ENCODE measurements at places on chromosomes 1 and 21. TPM values are rescaled to one million over a fixed set of nuclear protein-coding genes. Genes with fewer than 3 reads are reported as not detected.

DNA sequence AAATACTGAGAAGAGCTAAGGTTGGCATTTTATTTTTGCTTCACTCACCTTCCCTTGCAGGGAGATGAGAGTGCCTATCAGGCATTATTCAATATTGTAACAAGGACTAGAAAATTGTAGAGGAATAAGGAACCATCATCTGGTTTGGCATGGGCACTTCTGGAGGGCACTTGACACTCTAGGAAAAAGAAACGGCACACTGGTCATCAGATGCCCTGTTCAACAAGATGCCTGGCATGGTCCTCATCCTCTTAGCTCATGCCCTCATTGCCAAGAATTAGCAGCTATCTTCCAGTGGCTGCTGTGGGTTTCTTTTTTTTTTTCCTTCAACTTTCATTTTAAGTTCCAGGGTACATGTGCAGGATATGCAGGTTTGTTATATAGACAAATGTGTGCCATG lies 95.1 kb upstream of the ESRRG start:
- no peak for DNase-seq

DNA sequence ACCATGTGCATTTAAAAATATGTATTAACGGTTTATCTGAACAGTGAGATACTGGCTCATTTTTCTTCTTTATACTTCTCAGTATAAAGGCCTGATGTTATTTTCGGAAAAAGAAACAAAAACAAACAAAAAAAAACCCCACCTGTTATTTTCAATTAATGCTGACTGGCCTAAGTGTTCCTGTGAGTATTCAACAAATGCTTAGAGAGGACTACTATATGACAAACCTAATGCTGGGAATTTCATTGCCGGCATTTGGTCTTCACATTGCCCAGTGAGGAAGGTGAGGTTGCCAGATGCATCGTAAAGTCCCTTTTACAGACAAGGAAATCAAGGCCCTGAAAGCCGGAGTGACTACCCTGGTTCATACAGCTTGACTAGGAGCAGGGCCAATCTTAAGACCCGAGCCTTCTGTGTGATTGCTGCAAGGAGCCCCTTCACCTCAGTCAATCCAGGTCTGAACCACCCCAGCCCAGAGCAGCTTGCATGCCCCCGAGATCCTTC lies 599 bp downstream of the MRPL24 start:
- DNase-seq = no peak

DNA sequence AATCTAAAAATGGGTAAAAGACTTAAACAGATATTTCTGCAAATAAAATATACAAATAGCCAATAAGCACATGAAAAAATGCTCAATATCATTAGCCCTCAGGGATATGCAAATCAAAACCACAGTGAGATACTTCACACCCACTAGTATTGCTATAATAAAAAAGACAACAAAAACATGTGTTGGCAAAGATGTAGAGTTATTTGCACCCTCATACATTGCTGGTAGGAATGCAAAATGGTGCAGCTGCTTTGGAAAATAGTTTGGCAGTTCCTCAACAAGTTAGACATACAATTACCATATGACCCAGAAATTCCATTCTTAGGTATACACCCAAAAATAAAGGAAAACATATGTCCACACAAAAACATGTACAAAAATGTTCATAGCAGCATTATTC lies 30.2 kb downstream of the ZZZ3 start:
- DNase-seq = no peak

GRCh38 chr21:36551731-36552433 lies 72.0 kb upstream of the CLDN14 start:
- no peak for DNase-seq

- peak; percentile 33 for DNase-seq
Measured at GRCh38 chr1:184296466-184297243, 90.2 kb upstream of the C1orf21 start.

- no peak for DNase-seq
Measured at GRCh38 chr1:182974506-182975191, 21.7 kb upstream of the SHCBP1L start.

Gene FCN3
- 0.47 TPM for total RNA-seq

Gene SEMA6C
- 1.5 TPM for total RNA-seq

Gene C4BPB
- total RNA-seq = 0.71 TPM

Gene EFCAB7
- 12.7 TPM for total RNA-seq

Data from thymus (tissue), 14 donors.